ENCODE measurements at places on chromosomes 12 and 14. TPM values are rescaled to one million over a fixed set of nuclear protein-coding genes. Genes with fewer than 3 reads are reported as not detected.

The IGF1 gene
- 36.1 TPM for total RNA-seq

The DCD gene
- not detected for total RNA-seq

The MMAB gene
- total RNA-seq: 19.2 TPM

The PLEKHD1 gene
- total RNA-seq: 2.0 TPM

The DEPDC4 gene
- total RNA-seq: 1.6 TPM

The NELL2 gene
- 195 TPM for total RNA-seq

The POLE2 gene
- 14.3 TPM for total RNA-seq

The BCL2L14 gene
- total RNA-seq: not detected

The LBHD2 gene
- not detected for total RNA-seq

The CLEC4D gene
- 0.55 TPM for total RNA-seq

The PPFIBP1 gene
- total RNA-seq: 82.1 TPM

The IKZF4 gene
- total RNA-seq: 6.3 TPM

The SSTR1 gene
- total RNA-seq: 3.2 TPM

The KCNMB4 gene
- 12.3 TPM for total RNA-seq

Data from camera-type eye (tissue), 1 donor.